ENCODE measurements at places on chromosomes 1 and 21.

- no peak for DNase-seq
Measured at GRCh38 chr1:94549706-94550105, 8.1 kb upstream of the F3 start.

GRCh38 chr1:234608911-234609690 lies 877 bp downstream of the IRF2BP2 start:
- no peak for DNase-seq

DNA sequence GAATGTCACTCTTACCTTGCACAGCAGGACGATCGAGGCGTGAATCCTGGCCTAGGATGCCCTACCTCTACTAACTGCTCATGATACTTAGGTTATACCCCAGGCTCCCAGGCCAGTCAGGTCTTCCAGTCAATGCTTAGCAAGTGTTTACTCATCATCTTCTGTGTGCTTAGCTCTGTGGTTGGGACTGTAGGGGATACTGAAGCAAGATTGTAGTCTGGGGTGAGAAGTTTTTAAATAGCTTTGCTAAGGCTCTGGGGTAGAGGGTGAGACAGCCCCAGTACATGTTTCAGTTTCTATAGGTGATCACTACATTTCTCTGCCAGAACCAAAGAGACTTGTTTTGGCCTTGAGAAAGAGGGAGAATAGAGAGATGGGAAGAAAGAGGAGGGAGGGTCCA lies 250.8 kb upstream of the KIAA0040 start:
- DNase-seq = no peak

GRCh38 chr1:31460027-31460426 lies 47.0 kb downstream of the SERINC2 start:
- no peak for DNase-seq

DNA sequence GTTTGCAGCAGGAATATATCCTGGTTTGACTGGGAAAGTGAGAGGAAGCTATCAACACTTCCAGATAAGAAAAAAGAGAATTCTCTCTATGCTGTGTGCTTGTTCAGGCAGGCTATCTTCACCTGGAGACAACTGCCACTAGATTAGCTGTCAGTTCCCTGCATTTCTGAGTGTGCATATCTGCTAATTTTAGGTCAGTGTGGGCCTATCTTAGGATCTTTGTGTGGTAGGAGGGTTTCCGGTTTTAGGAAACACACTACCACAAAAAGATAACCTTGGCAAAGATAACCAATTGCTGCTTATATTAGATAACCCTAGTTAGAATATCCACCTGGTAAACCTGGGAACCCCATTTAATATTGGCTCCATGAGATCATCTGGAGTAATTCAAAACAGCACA lies 22.5 kb upstream of the GBP5 start:
- DNase-seq = no peak
